Omental fat pad (tissue), 4 donors: ENCODE measurements at places on chromosomes 6 and 20. TPM values are rescaled to one million over a fixed set of nuclear protein-coding genes. Genes with fewer than 3 reads are reported as not detected.
A peak's percentile ranks its signal among the peaks of the same experiment; 100 is the strongest.

DNA sequence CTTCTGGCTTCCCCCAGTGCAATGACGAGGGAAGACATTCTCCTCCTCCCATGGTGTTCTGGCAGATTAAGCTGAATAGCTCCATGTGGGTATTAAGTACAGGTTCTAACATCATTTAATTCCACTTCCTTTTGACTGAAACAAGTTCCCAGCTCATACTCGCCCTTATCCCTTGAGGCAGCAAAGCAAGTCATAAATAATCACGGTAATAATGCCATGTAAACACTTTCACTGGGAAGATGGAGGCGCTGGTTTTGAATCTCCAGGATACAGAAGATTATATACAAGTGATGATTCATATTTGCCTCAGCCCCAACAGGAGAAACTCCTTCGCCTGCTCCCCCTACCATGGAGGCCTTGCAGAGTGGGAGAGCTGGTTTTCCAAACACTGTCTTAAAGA lies 141.3 kb downstream of the PXDC1 start:
- no peak for DNase-seq

The CST5 gene
- total RNA-seq, result not detected

DNA sequence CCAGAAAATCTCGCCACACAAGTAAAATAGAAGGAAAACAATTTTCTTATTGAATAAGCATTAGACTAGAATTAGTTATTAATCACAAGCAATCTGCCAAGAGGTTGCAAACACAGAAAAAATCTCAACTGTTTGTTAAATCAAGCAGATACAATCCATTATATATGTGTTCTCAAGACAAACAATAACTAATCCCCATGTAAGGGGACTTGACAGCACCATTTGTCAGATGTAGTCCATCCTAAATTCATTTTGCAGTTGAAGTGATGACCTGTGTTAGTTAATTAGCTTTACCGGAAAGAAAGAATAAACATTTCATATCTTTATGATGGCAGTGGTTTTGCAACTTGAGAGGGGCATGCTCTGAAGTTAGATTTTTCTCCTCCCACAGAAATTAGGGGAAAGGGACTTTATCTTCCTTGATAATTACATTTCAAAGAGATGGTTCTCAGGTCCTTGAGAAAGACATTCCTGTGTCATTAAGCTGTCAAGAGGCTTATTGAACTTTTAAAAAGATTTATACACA lies 1588.0 kb downstream of the GRIK2 start:
- DNase-seq, result no peak

DNA sequence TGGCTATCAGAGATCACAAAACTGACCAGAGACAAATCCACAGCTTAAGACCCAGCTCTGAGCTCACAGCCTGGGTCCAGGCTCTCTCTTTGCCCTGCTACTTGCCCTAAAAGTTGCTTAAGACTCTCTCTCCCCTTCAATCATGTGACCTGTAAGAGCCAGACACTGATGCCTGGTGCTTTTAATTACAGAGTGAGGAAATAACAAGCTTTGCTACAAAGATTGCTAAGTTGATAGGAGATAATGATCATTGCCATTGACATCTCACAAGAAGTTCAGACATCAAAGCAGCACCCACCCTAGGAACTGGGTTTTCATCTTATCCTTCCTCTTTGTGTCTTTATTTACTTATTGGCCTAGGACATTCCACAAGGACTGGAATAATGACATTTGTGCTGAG lies 125.9 kb upstream of the CD93 start:
- no peak for DNase-seq

- DNase-seq, result no peak
Observed at GRCh38 chr20:49230561-49231133, 11.4 kb downstream of the DDX27 start.

GRCh38 chr6:1244278-1244677 lies 67.6 kb upstream of the FOXQ1 start:
- DNase-seq, result no peak

The CFAP206 gene
- not detected for total RNA-seq

The BCLAF1 gene
- 154 TPM for total RNA-seq

GRCh38 chr20:15673206-15673605 lies 900.0 kb downstream of the KIF16B start:
- DNase-seq, result no peak

The NOTCH4 gene
- 208 TPM for total RNA-seq

GRCh38 chr6:55299286-55299985 lies 27.8 kb upstream of the GFRAL start:
- no peak for DNase-seq

- DNase-seq, result no peak
Observed at GRCh38 chr6:31401403-31401802, 2.0 kb upstream of the MICA start.

The SCGN gene
- total RNA-seq, result 18.1 TPM

The KCNK17 gene
- not detected for total RNA-seq

GRCh38 chr20:35845561-35845960 lies 73.7 kb downstream of the PHF20 start:
- DNase-seq, result no peak

- no peak for DNase-seq
Observed at GRCh38 chr20:36303020-36303595, 3.0 kb upstream of the DLGAP4 start.

- DNase-seq, result no peak
Observed at GRCh38 chr6:11232770-11233626, 530 bp upstream of the NEDD9 start.

DNA sequence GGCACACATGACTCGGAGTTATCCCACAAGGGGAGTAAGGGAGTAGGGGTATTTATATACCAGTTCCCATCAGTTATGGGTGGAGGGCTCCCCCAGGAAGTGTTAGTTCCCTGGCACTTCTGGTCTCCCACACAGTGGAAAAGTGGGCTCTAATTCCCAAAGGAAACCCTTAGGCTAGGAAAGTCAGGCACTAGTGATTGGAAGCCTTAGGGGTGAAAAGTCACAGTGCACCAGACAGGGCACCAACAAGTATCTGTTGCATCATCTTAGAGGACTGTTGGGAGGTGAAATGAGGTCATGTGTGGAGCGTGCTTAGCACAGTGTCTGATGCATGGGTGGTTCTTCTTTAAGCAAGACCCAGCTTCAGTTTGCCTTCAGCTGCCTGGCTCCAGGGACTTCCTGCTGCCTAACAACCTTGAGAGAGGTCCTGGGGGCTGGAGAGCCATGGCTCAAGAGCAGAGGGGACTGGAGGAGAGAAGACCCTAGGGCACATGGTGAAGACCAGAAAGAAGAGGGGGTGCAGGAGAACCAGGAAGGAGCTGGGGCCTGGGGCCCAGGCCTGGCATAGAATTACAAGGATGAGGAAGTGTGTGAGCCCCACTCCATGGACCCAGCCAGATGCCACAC lies 7.5 kb upstream of the FOXP4 start:
- no peak for DNase-seq

The GSTA3 gene
- not detected for total RNA-seq

- DNase-seq, result no peak
Observed at GRCh38 chr6:126661646-126662045, 321.7 kb downstream of the CENPW start.

DNA sequence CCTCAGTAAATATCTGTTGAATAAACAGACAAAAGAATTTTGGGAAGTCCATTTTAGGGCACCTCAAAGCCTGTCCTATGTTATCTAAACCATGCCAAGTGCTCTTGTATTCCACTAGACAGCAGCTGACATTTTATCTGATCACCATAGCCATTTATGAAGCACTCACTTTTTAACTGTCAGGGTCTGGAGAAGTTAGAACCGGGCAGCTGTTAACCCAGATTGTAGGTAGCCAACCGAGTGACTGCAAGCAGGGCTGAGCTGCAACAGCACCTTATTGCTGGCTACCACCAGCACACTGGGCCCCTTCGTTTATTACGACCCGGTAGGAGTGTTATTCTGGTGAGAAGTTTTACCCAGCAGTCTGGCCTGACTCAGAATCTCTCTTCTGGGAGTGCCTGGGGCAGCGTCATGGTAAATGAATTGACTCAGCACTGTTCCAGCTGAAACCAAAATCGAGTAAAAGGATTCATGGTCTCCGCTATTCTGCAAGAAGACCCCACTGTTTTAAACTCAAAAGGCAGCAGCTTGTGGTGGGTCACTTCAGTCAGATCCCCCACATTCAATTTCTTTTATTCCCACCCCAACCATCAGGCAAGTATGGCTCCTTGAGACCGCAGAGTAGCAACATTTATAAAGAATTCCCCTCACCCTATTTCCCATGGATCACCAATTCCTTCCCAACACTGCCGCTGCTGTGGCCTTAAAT lies 1.7 kb downstream of the UBE2V1 start:
- no peak for DNase-seq

DNA sequence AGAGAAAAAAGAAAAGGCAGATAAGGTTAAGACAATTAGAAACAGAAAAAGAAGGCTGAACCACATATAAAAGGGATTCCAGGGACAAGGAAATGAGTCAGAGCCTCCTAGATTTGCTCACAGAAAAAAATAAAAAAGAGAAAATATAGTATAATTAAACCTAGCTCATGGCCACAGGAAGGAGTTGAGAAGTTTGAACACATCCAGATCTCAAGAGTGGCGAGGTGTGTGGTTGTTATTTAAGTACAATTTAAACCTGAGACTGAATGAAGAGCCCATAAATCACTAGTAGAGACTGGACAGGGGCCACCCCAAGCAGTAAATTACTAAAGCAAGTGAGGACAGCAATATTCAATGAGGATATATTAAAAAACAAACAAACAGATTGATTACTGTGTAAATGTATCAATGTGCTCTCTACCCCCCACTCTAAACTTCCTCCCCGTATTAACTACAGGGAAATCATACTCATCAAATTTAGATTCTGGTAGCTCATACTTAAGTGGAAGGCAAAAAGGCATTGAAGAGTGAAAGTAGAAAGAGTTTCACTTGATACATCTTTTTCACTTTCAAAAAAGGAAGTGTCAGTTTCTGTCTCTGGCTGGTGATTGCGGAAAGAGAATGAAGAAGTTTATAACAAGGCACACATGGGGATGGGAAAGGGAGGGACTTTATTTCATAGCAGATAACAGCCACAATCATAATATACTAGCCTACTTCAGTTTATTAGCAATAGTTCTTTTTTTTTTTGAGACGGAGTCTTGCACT lies 49.3 kb upstream of the SCAF8 start:
- no peak for DNase-seq

GRCh38 chr6:56005426-56005825 lies 130.0 kb upstream of the BMP5 start:
- DNase-seq, result no peak

GRCh38 chr6:111105578-111105977 lies 18.3 kb downstream of the SLC16A10 start:
- peak; percentile 73 for DNase-seq

The SMPDL3A gene
- 19.0 TPM for total RNA-seq

The KCNQ2 gene
- not detected for total RNA-seq

- DNase-seq, result no peak
Observed at GRCh38 chr20:61839912-61840778, 225.5 kb downstream of the TAF4 start.

The TBC1D32 gene
- total RNA-seq, result 7.5 TPM

The PDYN gene
- not detected for total RNA-seq

- no peak for DNase-seq
Observed at GRCh38 chr6:161057103-161058091, 65.8 kb downstream of the MAP3K4 start.

DNA sequence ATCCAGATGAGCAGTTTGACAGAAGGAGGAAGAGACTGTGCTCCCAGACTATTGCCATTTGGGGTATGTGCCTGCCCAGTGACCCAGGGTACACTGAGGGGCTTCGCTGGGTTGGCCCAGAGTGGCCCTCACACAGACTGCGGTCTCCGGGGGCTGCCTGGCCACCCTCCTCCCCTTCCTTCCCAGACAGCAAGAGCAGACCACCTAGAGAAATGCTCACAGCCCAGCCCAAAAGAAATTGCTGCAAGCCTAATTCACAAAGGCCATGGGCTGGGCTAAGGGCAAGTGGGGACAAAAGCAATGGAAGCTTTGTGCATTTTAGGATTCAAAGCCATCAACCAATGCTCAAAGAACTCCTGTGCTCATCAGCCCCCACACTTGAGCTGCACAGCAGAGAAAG lies 277.6 kb downstream of the CDC5L start:
- DNase-seq, result no peak

DNA sequence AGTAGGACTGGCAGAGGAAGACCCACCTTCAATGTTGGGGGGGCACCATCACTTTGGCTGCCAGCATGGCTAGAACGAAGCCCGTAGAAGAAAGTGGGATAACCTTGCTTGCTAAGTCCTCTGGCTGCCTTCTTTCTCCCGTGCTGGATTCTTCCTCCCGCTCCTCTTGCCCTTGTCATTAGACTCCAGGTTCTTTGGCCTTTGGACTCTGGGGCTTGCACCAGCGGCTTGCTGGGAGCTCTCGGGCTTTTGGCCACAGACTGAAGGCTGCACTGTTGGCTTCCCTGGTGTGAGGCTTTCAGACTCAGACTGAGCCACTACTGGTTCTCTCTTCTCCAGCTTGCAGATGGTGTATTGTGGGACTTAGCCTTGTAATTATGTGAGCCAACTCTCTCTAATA lies 28.2 kb downstream of the GSTA2 start:
- DNase-seq, result no peak

The KCNS1 gene
- 0.56 TPM for total RNA-seq
